ENCODE measurements at places on chromosomes 13 and 19.
A peak's percentile ranks its signal among the peaks of the same experiment; 100 is the strongest.

DNA sequence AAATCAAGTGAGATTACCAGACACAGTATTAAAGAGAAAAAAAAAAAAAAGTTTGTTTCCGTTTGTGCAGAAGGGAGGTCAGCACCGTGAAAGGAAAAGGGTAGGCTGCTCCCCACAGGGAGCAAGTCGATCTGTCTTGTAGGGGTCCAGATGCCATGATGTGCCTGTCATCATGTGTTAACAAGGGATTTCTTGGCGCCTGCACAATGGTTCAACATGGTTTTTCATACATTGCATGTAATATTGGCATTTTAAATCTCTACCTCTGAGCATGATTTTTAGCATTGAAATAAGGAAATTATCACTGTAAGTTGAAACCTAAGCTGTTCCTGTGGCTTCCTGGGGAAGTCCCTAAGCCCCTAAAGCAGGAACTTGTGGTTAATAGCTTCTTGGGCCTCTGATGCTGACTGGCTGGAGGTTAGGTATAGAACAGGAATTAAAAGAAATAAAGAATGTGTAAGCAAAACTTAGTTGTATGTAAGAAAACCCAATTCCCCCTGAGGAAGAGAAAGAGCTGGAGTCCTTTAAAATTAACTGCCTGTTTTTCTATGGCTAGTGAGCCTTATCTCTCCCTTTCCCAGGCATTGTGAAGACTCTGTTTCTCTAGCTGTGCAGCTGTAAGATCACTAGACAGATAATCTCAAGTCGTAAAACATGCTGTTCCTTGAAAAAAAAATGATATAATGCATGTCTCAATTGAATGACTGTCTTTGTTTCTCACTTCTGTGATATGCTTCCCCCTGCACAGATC, 7.4 kb upstream of the FCGBP start:
- DNase-seq: no peak

DNA sequence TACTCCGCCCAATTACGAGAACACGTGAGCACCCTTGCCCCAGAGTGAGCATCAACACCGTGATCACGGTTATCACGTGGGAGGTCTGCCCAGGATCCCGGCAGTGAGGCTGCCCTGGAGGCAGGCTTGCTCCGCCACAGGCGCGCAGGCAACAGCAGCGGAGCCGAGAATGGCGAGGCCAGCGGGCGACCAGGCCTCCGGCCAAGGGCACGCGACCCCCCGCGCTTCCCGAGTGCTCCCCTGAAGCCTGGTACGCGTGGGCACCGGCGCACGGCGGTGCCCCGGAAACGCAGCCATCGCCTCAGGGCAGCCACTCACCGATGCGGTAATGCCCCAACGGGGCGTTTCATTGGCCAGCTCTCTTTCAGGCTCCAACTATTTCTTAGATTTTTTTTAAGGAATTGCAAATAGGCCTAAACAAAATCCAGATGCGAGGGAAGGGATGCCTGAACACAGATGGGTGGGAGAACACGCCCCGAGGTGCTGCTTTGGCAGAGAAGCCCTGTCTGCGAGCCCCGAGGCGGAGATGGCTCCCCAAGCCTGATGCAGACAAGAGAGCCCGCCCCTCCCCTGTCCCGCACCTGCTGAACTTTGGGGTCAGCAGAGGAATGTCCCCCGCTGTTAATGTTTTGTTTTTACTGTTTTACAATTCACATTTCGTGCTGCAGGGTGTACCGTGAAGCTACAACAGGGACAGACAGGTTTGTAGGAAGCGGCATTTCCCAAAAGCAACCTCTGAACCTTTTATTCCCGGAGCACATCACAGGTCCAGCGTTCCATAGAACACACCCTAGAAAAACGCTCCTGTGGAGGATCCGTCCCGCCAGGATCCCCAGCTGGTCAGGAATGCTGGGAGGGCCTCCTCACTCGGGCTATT, 132.7 kb downstream of the ZDHHC20 start:
- no peak for DNase-seq

- no peak for DNase-seq
Measured at GRCh38 chr13:59086147-59086546, 1077.6 kb downstream of the DIAPH3 start.

GRCh38 chr19:1471515-1472160, 7.4 kb downstream of the C19orf25 start:
- DNase-seq: no peak

DNA sequence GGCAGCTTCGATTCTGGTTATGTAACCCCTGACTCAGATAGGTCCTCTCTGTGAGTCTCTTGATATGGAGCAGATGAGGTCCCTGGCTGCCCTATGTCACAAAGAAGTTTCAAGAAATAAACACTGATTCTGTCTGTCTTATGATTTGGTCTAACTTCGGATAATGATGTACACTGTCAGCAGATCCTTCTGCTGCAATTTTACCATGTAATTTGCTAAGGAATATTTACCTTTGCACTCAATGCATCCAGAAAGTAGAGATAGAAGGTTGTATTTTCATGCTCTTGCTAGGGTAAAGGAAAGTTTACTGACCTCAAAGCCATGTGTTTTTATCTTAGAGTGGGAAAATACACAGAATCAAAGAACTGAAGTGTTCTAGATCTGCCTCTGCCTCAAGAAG, 98.2 kb downstream of the KLF5 start:
- no peak for DNase-seq

DNA sequence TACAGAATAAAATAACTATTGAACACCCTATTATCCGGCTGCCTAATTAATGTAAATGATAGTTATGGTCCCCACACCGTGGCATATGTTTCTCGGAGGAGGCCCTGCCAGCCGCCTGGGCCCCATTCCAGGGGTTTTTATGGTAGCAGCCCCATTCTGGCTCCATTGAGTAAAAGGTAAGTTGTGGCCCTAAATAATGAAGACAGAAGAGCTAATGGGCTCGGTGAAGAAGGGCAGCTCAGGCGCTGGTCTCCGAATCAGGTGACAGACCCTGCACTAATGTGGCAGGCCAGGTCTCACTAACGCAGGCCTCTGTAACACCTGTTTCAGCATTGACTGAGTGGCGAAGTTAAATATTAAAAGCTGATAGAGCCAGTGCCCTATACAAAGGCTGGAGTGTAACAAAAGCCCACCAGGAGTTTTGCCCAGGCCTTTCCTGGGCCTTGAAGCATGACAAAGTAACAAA, 19.1 kb downstream of the POP4 start:
- DNase-seq: peak; percentile 13

DNA sequence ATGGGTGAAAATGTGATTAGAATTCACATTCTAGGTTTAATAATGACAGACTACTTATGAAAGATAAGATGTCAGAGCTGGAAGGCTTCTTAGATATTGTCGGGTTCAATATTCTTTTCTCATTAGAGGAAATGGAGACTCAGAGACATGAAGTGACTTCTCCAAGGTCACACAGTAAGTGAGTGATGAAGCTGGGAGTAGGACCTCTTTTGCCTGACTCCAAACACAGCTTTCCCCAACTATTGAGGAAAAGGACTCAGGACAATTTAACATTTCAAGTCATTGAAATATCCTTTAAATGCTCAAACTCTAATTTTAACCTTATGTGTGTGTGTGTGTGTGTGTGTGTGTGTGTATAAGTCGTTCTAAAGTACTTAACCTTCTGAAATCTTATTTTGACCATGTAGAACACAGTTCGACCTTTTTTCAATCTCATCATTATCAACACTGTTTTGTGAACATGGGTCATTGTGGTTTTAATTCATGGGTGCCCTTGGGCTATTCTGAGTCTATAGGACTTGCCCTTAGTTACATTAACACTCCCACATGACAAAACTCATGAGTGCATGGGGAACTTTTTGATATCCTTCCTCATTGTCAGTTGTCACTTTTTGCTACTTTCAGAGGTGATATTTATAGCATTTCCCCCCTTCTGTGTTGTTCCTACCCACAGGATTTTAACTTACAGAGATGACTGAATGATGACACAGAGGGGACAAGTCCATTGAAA, 53.0 kb downstream of the LRCH1 start:
- no peak for DNase-seq

- DNase-seq: no peak
Measured at GRCh38 chr19:13160557-13160956, 10.3 kb downstream of the IER2 start.

GRCh38 chr13:37868691-37869505, 674 bp downstream of the TRPC4 start:
- DNase-seq: peak; percentile 4

DNA sequence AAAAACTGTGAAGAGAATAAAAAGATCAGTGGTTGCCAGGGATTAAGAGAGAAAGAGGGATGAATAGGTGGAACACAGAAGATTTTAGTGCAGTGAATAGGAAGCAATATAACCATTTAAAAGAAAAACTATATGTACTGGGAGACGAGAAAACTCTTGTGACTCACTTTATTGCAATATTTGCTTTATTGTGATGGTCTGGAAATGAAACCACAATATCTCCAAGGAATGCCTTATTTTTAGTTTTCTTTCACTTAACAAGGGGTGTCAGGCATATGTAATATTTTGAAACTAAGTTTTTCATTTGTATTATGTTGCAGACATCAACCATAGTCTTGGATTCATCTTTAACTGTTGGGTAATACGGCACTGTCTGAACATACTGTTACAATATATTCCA, 1308.2 kb downstream of the PCDH9 start:
- no peak for DNase-seq
